ENCODE measurements at places on chromosomes 7 and 10.

DNA sequence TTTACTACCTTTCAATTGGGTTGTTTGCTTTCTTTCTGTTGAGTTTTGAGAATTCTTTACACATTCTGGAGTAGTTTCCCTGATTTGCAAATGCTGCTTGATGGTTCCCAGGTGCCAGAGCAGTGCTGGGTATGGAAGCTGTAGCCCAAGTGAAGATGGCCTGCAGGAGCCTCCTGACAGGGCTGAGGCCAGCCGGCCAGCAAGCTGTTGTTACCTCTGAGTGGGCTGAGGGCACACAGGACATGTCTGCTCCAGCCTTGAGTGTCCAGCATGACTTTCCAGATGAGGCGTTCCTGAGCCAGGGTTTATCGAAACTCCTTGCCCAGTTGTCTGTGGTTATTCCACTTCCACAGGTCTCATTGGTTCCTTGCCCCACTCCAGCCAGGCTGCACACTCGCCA is 164.6 kb upstream of the TNS3 start:
- no peak for DNase-seq

GRCh38 chr7:158401295-158401694 is 186.3 kb downstream of the PTPRN2 start:
- DNase-seq = no peak

- DNase-seq = no peak
These were observed 1010.2 kb downstream of the DNAJB9 start for GRCh38 chr7:109579901-109580300.

DNA sequence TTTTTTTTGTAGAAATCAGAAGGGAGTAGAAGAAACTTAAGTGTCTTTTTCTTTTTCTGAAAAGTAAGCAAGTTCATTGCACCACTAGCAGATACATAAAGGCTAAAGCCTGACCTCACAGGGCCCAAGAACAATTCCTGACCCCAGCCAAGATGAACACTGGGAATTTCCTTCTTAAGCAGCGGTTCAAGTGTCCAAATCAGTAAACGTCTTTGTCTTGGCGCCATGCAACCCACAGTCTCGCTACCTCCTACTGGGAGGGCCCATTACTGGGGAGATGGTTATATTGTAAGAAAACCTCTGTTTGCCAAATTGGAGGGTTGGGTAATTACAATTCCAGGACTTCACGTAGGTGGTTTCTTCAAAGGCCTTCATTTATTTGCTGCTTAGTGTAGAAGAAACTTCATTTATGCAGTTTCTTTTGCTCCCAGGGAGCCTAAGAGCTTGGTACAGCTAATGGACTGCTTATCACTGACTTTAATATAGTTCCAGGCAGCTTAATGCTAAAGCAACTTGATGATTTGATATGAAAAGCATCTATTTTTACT is 58.3 kb upstream of the ADRB1 start:
- no peak for DNase-seq

DNA sequence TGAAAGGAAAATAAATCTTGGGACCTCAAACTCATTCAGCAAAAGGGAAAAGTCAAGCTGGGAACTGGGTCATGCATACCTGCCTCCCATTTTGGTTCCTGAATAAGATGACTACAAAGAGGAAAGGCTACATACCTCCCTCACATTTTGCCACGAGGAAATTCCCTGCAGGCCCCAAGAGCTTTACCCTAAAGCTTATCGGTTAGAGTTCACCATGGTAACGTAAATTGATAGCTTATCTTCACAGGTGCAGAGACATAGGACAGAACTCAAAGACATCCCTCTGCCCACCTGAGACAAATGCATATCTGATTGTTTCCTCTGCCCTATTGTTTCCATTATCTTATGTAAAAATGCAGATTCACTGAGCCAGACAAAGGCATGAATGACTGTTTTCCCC is 31.5 kb upstream of the GRB10 start:
- DNase-seq = no peak

- DNase-seq = no peak
These were observed 34.9 kb upstream of the TCERG1L start for GRCh38 chr10:131346456-131346855.

DNA sequence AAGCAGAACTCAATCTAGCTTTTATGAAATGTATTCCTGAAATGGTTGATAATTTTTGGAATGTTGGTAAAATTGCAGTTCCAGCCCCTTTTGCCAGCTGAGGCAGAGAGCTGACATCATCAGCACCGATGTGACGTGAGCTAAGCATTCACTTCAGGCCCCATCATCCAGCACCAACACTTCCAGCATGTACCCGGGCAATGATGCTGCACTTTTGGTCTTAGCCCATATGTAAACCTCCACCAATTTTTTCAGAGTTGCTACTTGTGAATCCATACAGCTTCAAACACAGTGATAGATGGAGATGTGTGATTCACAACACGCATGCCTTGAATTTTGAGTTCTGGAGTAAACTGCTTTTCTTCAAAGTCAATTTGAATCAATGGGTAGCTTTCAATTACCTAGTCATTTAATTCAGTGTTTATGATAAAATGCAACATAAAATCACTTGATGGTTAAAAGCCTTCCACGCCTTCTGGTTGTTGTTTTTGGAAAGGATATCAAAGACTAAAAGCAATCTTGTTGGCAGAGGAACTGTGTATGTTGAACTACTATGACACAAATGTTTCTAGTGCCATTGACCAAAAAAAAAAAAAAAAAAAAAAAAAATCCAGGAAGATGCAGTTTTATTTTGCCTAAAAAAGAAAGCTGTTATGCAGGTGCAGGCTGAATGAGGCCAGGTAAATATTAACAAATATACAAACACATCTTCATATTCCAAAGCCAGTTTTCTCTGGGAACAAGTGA is 73.9 kb downstream of the NRP1 start:
- DNase-seq = no peak
